Activated CD8-positive, alpha-beta memory T cell treated with anti-CD3 and anti-CD28 coated beads for 4 hours (primary cell): ENCODE measurements at places on chromosomes 1 and 21.

DNA sequence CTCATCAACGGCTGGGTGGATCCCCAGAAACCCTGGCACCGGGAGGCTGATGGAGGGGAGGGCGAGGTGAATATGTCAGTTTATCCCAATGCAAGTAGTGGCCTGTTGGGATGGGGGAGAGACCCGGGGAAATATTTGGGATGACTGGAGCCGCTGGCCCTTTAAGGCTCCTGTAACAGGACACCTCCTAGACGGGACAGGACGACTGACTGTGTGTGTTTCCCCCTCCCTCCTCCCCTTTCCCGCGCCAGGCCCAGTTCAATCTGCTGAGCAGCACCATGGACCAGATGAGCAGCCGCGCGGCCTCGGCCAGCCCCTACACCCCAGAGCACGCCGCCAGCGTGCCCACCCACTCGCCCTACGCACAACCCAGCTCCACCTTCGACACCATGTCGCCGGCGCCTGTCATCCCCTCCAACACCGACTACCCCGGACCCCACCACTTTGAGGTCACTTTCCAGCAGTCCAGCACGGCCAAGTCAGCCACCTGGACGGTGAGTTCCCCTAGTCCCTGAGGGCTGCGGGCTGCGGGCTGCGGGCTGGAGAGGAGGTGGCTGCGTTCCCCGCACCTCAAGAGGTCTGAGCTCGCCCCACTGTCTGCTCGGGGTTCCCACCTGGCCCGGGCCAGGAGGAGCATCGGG lies 44.8 kb upstream of the CCDC27 start:
- DNase-seq = no peak

DNA sequence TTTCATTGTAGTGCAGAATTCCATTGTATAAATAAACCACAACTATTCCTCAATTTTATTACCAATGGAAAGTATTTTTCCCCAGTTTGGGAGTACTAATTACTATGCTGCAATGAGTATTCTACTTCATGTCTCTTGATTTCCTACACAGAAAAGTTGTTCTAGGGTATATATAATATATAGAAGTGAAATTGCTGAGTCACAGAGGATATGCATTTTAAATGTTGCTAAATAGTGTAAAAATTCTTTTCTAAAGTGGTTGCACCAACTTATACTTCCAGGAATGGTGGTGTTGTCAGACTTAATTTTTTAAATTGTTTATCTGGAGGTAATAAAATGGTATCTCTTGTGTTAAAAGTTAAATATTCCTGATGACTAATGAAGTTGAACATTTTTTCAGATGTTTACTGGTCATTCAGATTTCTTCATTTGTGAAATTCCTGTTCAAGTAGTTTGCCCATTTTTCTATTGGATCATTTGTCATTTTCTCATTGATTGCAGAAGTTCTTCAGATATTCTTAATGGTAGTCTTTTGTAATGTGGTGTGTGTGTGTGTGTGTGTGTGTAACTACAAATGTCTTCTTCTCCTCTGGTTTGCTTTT lies 19.1 kb upstream of the MYOG start:
- DNase-seq = no peak

DNA sequence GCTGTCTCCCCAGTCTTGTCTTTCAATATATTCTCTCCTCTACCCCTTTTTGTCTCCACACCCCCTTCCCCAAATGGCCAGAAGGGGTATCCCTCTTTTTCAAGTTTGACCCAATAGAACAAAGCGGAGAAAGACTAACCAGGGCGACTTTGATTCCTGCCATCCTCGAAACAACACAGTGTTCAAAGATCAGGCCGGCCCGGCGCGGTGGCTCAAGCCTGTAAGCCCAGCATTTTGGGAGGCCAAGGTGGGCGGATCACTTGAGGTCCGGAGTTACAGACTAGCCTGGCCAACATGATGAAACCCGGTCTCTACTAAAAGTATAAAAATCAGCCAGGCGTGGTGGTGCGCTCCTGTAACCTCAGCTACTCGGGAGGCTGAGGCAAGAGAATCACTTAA lies 77.0 kb upstream of the IFNAR2 start:
- DNase-seq = no peak

GRCh38 chr1:121538943-121539575 lies 354.3 kb downstream of the SRGAP2C start:
- no peak for DNase-seq

GRCh38 chr1:223348439-223348838 lies 15.5 kb downstream of the SUSD4 start:
- DNase-seq = no peak

DNA sequence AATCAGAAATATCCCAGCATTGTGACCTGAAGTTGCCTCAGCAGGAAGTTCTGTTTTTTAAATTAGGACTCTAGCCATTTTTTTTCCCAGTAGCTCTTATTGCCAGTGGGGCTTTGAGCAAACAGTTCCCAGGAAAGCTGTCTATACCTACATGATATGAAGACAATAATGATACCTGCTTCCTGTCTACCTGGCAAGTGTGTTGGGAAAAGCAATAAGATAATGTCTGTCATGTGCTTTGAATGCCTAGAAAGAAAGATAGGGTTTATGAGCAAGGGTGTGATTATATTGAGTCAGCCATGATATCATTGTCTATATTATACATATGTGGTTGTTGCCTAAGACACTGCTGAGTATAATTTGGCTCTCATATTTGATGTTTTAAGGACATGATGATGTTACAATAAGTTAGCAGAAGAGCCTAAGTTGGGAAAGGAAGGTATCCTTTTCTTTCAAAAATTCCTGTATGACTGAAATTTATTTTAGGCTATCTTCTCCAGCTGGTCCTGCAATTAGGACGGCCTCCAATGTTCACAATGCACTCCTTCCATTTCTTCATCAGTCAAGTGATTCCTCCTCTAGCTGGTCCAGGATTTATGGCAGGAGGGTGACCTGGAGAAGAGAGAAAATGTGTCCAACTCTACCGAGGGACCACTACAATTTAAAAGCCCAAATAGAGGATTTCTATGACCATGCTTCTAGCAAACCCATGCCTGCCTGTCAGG lies 99.6 kb upstream of the CDC42BPA start:
- DNase-seq = no peak

DNA sequence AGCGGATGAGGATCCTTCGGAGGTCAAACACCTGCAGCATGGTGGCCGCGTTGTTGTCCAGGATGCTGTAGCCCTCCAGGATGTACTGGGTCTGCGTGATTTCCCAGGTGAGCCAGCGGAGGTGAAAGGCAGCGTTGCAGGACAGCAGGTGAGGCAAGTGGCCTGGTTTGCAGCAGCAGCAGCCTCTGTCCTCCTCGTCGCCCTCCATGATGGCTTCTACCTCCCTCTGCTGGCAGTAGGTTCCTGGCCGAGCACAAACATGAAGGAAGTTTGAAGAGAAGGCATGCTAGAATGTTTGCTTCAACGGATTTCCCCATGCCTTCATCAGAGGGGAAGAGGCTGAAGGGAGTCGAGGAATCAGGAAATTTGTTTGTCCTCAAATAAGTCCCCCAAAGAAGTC lies 74.7 kb downstream of the NTPCR start:
- no peak for DNase-seq

DNA sequence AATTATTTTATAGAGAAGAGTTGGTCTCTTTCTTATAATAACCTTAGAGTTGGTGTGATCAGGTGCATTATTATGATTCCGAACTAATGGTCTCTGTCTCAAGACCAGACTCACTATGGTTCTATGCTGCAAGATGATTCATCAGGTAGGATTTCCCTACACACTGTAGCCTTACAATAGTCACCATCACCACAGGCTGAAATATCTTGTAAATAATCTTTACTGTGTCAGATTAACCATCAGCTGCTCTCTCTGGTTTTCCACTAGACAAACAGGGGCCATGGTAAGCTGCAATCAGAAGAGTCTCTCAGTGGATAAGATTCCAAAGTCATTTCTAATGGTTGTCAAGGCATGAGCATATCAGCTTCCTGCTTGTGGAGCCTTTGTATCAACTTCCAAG lies 4.4 kb upstream of the GBP4 start:
- no peak for DNase-seq

DNA sequence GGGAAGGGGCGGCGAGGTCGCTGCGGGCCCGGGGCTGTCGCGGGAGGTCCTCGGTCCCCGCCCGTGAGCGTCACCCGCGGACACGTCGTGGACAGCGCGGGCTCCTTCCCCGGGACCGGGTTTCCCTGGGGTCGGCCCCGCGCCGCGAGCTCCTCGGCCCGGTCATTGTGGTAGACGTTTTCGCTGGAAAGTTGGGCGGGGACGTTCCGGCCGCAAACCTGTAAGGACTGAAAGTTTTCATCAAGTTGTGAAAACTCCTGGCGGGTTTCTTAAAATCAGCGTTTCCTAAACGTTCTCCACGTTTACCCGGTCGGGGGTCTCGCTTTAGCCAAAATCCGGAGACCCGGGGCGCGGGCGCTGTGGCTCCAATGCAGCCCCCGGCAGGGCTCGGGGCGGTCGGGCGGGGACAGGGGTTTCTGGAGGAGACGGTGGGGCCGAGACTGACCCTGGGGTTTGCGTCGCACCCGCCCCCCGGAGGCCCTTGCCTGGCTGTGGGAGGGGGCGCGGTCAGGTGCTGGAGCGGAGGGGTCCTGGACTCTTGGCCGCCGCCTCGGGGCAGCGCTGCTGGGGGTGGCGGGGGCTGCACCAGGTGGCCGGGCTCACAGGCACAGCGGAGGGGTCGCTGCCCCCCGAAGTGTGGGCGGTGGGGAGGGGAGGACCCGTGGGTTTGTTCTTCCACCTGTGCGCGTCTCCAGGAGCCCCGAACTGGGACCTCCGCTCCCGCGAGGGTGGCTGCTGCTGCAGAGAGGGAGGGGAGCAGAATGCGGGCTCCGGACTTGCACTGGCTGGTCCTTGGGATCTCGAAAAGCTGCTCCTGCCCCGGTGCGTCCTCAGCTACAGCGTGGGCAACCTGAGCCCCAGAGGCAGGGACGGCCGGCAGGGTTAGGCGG lies 827 bp downstream of the PRKCZ start:
- no peak for DNase-seq

DNA sequence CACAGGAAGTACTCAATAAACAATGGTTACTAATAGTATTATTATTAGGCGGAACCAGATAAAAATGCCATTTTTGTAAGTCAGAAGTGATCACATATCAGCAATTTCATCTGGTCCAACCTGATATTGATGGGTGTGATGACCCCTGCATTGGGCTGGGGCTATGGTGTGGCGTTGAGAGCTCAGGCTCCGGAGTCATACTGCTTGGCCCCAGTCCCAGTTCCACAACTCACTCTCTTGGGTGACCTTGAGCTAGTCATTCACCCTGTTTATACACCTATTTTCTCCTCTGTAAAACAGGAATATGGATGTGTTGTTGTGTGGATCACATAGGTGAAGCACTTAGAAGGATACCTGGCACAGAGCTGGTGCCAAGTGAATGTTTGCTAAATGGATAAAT lies 229.4 kb upstream of the POU3F1 start:
- DNase-seq = no peak

DNA sequence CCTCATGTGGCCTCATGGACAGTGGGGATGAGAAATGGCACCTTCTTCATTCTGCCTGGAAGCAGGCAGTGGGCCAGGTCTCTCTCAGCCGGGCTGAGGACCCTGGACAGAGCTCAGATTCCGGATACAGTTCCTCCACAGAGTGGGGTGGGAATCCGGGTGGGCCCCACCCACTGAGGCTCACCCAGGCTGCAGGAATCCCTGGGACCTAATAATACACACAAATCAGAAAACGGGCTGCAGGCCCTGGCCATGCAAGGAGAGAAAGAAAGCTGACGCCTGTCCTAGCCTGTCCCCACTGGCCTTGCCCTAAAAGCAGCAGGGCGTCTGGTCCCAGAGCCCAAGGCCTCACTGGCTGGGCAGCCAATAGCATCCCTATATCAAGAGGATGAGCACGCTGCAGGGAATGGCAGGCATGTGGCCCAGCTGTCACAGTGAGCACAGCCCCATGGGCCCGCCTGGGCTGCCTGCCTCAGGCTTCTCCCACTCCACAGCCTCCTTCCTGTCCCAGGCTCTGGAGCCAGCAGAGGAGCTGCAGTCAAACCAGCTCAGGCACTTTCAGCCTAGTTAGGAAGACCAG lies 25.3 kb downstream of the ACTA1 start:
- no peak for DNase-seq
